ENCODE measurements at places on chromosomes 5 and 9. TPM values are rescaled to one million over a fixed set of nuclear protein-coding genes. Genes with fewer than 3 reads are reported as not detected.

- no peak for DNase-seq
Observed at GRCh38 chr9:15729507-15729906, 176.7 kb downstream of the CCDC171 start.

DNA sequence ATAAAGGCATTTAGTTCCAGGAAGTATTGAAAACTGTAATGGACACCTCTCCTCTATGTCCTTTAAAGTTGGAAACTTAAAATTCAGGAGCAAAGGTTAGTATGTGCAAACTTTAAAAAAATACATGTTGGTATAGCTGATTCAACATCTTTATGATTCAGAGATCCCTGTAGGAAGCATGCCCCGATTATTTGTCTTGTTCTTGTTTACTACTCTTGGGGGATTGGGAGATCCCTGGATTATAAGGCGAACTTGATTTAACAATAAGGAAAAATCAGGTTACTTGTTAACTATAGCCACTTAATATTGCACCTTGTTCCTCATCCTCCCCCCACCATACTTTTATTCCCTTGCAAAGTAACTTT lies 1.7 kb downstream of the F2RL1 start:
- DNase-seq: no peak

The PAIP2 gene
- 97.6 TPM for total RNA-seq

DNA sequence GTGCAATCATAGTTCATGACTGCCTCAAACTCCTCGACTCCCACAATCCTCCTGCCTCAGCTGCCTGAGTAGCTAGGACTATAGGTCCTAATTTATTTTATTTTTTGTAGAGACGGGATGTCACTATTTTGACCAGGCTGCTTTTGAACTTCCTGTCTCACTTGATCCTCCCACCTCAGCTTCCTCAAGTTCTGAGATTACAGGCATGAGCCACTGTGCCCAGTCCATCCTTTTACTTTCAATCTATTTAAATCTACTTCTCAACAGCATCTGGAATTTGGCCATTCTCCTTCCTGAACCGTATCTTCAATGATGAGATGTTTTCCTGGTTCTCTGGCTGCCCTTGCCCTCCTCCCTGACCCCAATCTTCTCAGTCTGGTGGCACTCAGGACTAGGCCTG lies 12.2 kb upstream of the GRIN1 start:
- no peak for DNase-seq

GRCh38 chr9:17453751-17454150 lies 125.1 kb upstream of the SH3GL2 start:
- no peak for DNase-seq

The IL4 gene
- total RNA-seq: not detected

The PROB1 gene
- total RNA-seq: 28.6 TPM

GRCh38 chr9:130660326-130660682 lies 4.1 kb upstream of the PRDM12 start:
- DNase-seq: no peak

GRCh38 chr5:158013939-158014338 lies 155.0 kb upstream of the CLINT1 start:
- DNase-seq: no peak

DNA sequence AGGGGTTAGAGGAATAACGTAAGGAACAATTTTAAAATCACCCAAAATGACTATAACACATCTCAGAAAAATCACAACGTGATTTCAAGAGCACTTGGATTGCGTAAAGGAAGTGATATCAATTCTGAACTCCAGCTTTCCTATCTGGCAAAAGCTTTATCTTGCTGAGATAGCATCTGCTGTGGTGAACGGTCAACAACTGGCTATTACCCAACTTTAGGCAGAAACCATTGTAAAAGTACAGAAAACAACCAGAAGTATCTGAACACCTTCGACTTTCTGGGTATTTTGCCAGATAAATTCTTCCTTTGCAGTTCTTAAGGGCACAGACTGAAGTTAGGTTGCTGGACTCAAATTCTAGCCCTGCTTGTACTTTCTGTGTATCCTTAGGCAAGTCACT lies 9.2 kb downstream of the ABLIM3 start:
- DNase-seq: no peak

The NIM1K gene
- 0.43 TPM for total RNA-seq

The FRRS1L gene
- total RNA-seq: 4.3 TPM

DNA sequence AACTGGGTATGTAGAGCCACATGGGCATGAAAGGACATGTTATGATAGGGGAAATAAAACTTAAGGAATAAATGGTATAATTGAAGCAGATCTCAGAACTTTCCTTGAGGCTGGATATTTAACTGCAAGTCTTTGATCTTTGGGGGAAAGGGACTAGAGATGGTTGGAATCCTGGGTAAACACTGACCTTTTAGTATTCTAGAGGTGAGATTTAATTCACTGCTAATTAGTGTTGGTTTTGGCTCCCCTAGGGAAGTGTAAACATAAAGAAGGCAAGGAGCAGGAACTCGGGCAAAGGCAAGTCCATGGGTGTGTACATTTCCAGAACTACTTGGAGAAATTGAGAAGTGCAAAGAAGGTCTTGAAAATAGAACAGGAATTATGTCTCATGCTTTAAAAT lies 16.6 kb downstream of the NIM1K start:
- no peak for DNase-seq

The FOXD4 gene
- total RNA-seq: not detected

DNA sequence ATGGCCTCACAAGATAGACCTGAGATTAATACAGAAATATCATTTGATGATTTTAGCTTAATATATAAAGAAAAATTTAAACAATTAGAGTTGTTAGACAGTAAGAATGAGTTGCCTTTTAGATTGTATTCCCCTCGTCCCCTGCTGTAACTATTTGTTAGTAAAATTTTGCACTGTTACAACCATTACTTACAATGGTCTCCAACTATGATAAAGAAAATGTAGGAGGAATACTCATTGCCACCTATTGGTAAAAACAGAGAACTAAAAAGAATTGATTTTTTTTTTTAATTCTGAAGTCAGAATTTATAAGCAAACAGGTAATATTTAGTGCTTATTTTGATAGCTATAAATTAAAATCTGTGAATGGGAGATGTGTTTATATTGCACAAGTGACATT lies 937.6 kb downstream of the TLE4 start:
- no peak for DNase-seq

- no peak for DNase-seq
Observed at GRCh38 chr9:119967867-119968535, 598.8 kb upstream of the BRINP1 start.

DNA sequence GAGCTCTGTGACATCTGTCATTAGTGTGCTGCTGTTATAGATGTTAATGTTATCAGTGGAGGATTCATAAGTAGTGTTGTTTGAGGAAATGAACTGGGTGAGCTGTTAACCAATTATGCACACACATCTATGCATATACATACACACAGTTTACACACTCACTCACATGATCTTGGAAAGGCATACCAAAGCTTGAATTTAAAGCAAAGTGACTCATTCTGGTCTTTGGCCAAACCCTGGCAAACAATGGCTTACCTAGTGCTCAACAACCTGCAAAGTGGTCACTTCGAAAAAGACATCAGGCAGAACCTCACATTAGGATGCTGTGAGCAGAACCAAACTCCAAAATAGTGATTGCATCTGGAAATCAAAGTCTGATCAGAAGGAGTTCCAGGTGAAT lies 1037.3 kb upstream of the CDH6 start:
- no peak for DNase-seq

The FBP2 gene
- total RNA-seq: not detected

- DNase-seq: no peak
Observed at GRCh38 chr5:14464671-14465070, 116.9 kb upstream of the OTULINL start.

GRCh38 chr9:78830301-78830700 lies 533.4 kb downstream of the PSAT1 start:
- no peak for DNase-seq

- no peak for DNase-seq
Observed at GRCh38 chr5:98105681-98106080, 667.8 kb upstream of the RGMB start.

The ANGPTL2 gene
- total RNA-seq: 55.8 TPM

The ANKRD31 gene
- 0.07 TPM for total RNA-seq

The FAM200C gene
- total RNA-seq: 4.2 TPM

The ERAP2 gene
- 5.9 TPM for total RNA-seq
